Right renal cortex interstitium (tissue), 3 donors: ENCODE measurements at places on chromosomes 16 and 17. TPM values are rescaled to one million over a fixed set of nuclear protein-coding genes. Genes with fewer than 3 reads are reported as not detected.

- no peak for DNase-seq
Measured at GRCh38 chr16:48536614-48537200, 73.3 kb downstream of the N4BP1 start.

DNA sequence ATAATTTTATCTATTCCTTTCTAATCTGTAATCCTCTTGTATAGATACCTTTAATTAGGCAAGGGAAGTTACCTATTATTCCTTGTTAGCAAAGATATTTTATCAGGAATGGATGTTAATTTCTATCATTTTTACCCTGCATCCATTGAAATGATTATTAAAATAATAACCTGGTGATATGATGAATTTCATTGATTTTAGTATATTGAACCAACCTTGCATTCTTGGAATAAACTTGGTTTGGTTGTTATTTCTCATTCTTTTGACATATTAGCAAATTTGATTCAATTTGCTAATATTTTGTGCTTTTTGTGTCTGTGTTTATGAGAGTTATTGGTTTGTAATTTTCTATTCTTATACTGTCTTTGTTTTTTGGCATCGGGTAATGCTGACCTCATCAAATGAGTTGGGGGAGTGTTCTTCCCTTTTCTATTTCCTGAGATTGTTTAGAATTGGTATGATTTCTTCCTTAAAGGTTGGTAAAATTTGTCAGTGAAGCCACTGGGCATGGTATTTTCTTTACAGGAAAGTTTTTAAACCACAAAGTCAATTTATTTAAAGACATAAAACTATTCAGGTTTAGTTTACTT is 250.4 kb upstream of the PMFBP1 start:
- no peak for DNase-seq

DNA sequence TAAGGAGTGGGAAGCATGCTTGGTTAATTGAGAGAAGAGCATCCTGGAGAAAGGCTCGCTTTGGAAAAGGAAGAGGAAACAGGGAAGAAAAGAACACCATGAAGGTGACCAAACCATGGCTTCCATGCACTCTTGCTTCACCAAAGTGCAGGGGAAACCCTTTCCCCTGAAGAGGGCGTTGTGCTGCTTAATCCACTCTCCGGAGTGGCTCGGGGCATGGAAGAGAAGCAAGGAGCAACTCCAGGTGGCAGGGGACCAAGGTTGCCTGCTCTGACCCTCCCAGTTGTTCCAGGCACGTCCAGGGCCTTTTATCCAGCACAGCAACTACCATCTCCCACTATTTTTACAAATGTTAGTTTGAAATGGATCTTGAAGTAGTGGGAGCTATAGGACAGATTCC is 108.1 kb downstream of the STX8 start:
- no peak for DNase-seq

DNA sequence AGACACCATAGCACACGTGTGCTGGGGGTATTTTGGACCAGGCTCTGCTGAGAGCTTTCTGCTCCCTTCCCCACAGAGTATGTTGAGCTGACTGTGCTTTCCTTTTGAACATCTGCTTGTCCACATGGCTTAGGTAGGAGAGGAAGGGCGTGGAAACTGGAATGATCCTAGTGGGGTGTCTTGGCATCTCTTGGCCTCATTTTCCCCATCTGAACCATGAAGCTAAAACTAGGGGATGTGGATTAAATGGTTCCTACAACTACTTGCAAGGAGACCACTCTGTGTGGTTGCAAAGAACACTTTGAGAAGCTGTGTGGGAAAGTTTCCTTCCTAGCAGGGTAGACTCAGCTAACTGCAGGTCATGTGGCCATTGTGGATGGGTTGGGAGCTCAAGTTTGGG is 6.7 kb upstream of the NLRC5 start:
- DNase-seq, result no peak

DNA sequence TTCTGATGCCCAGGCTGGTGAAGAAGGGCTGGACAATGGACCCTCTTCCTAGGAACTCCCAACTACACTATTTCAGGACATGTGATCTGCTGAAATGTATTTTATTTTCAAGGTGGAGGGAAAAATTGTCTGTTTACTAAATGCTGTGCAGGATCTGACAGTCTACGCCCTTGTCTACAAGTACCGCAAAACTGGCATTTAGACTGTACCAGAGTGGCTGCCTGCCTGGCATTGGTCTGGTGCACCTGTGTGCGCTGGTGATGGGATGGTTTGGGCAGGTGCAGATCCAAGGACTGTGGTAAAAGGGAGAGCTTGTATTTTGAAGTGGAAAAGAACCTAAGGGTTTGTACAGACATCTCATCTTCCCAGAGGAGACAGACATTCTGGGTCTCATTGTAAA is 79.7 kb downstream of the AIPL1 start:
- no peak for DNase-seq

- DNase-seq, result no peak
Measured at GRCh38 chr17:73541561-73541981, 102.7 kb downstream of the SDK2 start.

GRCh38 chr16:86337581-86338402 is 172.5 kb upstream of the FOXF1 start:
- no peak for DNase-seq

DNA sequence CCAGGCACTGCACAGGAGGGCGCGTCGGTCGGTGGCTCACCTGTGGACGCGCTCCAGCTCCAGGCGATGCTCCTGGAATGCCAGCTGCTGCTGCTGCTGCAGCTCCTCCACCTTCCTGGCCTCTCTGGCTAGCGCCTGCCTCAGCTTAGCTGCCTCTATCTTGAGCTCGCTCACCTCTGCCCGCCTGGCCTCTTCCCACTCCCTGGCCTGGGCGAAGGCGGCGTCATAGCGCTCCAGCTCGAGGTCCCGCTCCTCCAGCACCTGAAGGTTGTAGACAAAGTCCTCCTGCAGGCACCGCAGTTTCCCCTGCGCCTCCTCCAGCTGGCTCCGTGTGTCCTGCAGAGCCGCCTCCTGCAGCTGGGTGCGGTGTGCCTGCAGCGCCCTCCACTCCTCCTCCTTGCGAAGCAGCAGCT is 11.1 kb downstream of the CCDC57 start:
- no peak for DNase-seq

DNA sequence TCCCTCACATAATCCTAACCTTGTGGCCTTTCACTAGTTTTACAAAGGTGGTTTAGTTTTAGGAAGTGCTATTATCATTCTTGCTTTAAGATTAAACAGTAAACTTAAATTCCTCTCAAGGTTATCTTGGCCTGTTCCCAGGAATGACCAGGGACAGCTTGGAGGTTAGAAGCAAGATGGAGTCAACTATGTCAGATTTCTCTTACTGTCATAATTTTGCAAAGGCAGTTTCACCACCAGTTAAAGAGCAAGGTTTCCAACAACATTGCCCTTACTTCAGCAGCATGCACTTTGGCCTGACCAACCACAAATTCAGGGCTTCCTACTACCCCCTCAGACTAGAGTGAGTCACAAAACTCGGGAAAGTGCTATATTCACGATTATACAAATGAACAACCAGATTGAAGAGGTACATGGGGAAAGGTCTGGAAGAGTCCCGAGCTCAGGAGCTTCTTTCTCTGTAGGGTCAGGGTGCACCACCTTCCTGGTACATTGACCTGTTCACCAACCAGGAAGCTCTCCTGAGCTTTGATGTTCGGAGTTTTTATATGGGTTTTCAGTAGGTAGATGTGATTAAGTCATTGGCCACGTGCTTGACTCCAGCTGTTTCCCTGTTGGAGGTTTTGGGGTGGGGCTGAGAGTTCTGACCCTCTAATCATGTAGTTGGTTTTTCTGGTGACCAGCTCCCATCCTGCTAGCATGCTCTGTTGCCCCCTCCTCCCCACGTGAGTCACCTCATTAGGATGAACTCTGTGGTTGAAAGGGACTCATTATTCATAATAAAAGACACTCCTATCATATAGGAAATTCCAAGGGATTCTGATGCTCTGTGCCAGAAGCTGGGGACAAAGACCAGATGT is 19.4 kb downstream of the RHOT1 start:
- no peak for DNase-seq

DNA sequence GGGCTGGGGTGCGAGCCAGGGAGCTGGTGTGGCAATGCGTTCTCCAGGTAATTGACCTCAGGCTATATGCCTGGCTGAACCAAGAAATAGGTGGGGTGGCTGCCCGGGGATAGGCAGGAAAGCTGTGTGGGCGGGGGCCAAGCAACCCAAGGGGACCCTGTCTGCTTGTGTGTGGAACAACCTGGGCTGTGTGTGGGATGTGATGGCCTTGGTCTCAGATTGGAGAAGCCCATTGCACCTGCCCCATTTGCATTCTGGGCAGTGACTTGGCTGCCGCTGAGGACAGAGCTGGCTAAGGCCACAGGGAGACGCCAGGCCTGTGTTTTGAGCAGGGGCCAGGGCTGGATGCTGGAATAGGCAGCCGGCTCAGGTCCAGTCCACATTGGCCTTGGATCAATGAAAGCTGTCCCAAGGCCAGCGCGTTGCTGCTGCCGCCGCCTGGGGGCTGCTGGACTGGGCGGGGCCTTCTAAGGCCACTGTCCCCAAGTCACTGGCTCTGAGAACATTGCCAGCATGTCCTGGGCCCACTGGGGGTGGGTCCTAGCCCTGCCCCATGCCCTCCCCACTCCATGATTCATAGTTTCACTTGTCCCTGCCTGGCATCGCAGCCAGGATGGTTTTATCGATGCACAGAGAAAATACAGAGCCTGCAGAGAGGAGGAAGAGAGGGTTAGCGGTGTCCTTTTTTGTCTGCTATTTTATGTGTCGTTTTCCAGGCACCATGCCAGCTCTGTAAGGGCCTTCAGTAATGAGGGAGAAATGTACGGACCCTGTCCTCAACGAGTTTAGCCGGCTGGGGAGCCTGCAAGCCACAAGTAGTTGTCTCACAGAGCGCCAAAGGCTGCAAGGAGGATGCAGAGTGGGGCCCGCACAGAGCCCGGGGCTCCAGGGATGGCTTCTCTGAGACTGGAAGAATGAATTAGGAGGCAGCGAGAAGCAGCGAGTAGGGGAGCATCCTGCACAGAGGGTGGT is 43.9 kb downstream of the NKD1 start:
- peak; percentile 73 for DNase-seq

DNA sequence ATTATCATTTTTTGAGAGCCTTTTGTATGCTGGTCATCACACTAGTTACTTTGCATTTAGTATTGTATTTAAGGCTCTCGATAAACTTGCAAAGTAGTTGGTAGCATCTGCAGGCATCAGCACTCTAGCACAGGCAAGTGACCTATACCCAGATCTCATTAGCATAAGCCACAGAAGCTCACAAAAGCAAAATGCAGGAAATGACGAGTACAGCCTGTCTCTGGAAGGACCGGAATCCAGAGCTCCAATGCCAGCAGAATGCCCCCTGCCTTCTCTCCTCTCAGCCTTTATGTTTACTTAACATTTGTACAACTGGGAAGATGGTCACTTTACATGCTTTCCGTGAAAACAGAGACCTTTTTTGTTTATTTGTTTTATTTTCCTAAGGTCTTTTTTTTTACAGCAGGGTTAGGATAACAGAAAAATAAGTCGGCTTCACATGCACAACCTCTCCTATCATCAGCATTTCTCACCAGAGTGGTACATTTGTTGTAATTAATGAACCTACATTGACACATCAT is 45.4 kb upstream of the MYOCD start:
- DNase-seq, result no peak

GRCh38 chr17:56973520-56973919 is 4.4 kb upstream of the SCPEP1 start:
- no peak for DNase-seq

DNA sequence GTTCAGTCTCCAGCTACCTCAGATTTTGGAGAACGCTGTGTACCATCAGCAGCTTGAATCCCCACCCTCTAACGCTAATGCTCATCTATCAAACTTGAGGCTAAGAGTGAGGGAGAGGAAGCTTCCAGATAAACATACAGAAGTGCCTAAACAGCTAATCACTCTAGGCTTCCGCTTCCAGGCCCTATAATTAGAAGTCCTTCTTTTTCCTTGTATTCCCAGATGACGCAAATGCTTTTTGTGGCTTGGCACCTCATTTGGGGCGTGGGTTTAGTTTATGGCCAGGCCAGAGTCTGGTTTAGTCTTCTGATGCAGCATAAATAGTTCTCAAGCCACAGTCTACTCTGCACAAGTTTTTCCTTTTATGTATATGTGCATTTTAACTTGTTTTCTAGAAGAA is 263.4 kb downstream of the BCAS3 start:
- DNase-seq, result no peak

DNA sequence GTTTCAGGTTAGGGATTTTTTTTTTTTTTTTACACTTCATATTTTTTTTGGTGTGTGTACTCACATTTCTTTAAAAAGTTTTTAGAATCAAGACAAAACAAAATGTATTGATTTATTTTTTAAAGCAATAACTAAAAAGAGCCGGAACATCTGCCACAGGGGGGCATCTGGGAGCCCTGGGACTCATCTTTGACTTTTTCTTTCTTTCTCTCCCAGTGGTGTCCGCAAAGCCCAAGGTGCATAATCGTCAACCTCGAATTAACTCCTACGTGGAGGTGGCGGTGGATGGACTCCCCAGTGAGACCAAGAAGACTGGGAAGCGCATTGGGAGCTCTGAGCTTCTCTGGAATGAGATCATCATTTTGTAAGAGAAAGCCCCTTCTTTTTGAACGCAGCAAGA is 36.3 kb downstream of the WWP2 start:
- DNase-seq, result no peak

DNA sequence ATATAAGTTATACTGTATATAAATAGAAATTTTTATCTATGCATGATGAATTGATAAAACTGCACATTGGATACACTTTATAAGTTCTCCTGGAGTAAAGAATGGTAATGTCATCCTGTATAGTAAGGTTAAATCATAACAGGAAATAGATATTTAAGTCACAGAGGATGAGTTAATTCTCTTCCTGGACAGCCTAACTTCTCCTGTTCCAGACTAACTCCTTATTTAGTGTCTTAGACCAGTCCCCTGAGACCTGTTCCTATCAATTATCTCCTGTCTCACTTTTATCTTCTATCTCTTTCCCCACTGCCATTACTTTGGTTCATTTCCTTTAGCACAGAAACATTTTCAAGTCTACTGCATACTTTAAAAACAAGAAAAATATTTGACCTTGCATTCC is 46.5 kb downstream of the SSH2 start:
- DNase-seq, result no peak

GRCh38 chr17:67821871-67822367 is 3.4 kb upstream of the BPTF start:
- DNase-seq, result no peak

Gene TMIGD1
- 0.75 TPM for polyA plus RNA-seq

Gene TNK1
- polyA plus RNA-seq, result 4.8 TPM

Gene FBXW10B
- polyA plus RNA-seq, result 0.42 TPM

Gene CFAP97D1
- polyA plus RNA-seq, result 0.04 TPM

Gene CTRB1
- not detected for polyA plus RNA-seq

Gene C16orf89
- polyA plus RNA-seq, result 3.4 TPM

Gene CA7
- polyA plus RNA-seq, result 0.25 TPM

Gene VTN
- 22.3 TPM for polyA plus RNA-seq

Gene SLC38A8
- polyA plus RNA-seq, result not detected

Gene ADORA2B
- polyA plus RNA-seq, result 1.0 TPM

Gene KRTAP4-3
- polyA plus RNA-seq, result not detected

Gene CCL4
- polyA plus RNA-seq, result 5.0 TPM

Gene RDM1
- 2.2 TPM for polyA plus RNA-seq
